ENCODE measurements at places on chromosomes 4 and X.

DNA sequence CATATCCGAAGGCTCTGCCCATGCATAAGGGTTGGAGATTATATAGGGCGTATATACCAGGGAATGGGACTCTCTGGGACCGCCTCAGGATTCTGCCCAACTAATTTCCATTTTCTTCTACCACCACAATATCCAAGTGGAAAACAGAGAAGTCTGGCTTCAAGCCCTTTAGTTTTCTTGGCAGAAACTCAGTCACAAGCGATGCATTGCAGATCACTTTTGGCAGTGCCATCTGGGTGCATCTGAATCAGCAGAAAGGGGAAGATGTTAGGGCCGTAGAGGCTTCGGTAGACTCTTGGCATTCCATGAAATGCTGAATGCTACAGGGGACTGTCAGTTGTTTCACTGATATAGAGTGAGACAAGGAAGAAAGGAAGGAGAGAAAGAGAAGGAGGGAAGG is 94.1 kb upstream of the FAM9B start:
- DNase-seq, result no peak

DNA sequence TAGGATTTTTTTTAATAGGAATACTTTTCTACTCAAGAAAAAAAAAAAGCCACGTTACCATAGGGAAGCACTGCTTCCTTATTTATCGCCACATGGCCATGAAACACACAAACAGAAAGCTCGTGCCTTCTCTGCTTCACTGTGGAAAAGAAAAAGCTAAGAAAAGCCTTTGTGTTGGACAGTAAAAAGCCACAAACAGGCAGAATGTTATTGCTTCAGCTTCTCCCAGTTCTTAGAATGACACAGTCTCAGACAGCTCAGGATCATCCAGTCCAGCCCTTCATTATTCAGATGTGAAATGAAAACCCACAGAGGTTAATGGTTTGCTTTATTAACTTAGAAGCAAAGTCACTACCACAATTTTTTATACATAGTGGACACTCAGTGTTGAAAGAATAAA is 181.6 kb upstream of the NOCT start:
- DNase-seq, result no peak

DNA sequence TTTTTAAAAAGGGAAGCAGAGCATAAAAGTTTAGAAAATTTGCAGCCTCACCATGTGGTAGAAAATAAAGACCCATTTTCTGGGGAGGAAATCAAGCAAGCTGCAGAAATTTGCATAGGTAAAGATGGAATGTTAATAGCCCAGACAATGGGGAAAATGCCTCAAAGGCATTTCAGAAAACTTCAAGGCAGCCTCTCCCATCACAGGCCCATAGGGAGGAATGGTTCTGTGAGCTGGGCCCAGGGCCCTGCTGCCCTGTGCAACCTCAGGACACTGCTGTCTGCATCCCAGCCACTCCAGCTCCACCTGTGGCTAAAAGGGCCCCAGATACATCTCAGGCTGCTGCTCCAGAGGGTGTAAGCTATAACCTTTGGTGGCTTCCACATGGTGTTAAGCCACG is 137.9 kb downstream of the INPP4B start:
- no peak for DNase-seq

DNA sequence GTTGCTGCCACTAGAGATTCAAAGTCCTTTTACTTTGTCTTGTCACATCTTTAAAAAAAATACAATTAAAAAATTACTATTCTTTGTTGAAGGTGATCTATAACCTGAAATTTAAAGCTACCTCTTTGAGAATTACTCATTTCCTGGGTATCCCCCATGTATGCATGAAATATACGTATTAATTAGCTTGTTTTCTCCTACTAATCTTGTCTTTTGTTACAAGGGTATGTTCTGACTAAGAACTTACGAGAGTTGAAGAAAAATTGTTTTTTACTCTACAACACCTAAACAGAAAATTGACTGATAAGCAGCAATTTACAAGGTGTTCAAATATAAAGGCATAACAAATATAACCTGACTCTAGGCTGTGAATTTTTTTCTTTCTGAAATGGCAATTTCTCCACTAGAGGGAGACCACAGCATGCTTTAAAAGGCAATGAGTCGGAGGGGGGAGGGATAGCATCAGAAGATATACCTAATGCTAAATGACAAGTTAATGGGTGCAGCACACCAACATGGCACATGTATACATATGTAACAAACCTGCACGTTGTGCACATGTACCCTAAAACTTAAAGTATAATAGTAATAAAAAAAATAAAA is 249.6 kb downstream of the OPHN1 start:
- DNase-seq, result no peak

- no peak for DNase-seq
Measured at GRCh38 chr4:184487503-184487902, 13.2 kb upstream of the IRF2 start.

GRCh38 chr4:52883183-52883621 is 21.1 kb downstream of the RASL11B start:
- no peak for DNase-seq

DNA sequence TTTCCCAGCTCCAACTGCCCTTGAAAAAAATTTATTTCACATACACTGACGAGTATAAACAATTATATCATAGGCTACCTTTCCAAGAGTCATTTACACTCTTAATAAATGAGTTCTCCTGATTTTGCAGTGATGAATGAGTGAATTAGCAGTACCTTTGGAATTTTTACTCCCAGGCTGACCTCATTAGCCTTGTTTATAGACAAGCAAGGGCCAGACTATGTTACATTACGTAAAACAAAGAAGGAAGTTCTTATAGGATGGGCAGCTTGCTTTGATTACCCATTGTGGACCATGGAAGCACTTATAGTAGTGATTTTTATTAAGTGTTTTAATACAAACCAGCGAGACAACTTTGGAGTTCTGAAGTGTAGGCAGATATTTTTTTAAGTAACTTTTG is 112.9 kb upstream of the C1QTNF7 start:
- DNase-seq, result no peak

GRCh38 chr4:71230271-71231128 is 108.3 kb upstream of the SLC4A4 start:
- no peak for DNase-seq

DNA sequence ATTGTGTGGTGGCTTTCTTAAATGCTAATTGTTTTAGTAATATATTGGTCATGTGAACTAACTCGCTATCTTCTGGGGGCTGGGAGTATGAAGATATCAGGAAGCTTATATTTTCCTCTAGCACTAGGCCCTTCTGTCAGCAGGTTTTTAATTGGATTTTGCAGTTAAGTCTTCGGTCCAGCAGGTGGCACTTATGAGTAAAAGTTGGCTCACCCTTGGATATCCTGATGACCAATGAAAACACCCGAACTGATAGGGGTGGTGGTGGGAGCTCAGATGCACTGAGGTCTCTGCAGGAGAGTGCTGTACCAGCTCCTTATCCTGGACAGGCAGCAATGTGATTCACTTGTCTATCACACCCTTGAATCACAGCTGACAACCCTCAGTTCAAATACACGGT is 1365.8 kb upstream of the DIAPH2 start:
- DNase-seq, result no peak

- no peak for DNase-seq
Measured at GRCh38 chr4:172134521-172134920, 321.3 kb downstream of the GALNTL6 start.

GRCh38 chr4:5632066-5632440 is 76.3 kb downstream of the EVC2 start:
- DNase-seq, result no peak
